Purkinje cell (primary cell): ENCODE measurements at places on chromosomes 12 and 14. TPM values are rescaled to one million over a fixed set of nuclear protein-coding genes. Genes with fewer than 3 reads are reported as not detected.

LTB4R2 gene
- 0.86 TPM in 1 of 2 replicates, not detected in the other for polyA plus RNA-seq

GRIN2B gene
- 0.01 and 7.5 TPM in 2 replicates for polyA plus RNA-seq

BCL11B gene
- 0.26 TPM in 1 of 2 replicates, not detected in the other for polyA plus RNA-seq

TMEM179 gene
- 8.6 and 19.7 TPM in 2 replicates for polyA plus RNA-seq

ANKRD33 gene
- polyA plus RNA-seq: not detected in 2 replicates

C3AR1 gene
- not detected in 2 replicates for polyA plus RNA-seq

KRT83 gene
- not detected in 2 replicates for polyA plus RNA-seq

DPF3 gene
- 5.0 and 7.3 TPM in 2 replicates for polyA plus RNA-seq

HOMEZ gene
- 1.2 and 5.5 TPM in 2 replicates for polyA plus RNA-seq

MMP19 gene
- not detected in 2 replicates for polyA plus RNA-seq

CLBA1 gene
- polyA plus RNA-seq: 1.5 and 5.5 TPM in 2 replicates

SCNN1A gene
- polyA plus RNA-seq: not detected in 2 replicates

RND1 gene
- 1.6 and 3.0 TPM in 2 replicates for polyA plus RNA-seq

TEAD4 gene
- polyA plus RNA-seq: 0.57 and 1.3 TPM in 2 replicates

CDH24 gene
- polyA plus RNA-seq: 0.20 TPM in 1 of 2 replicates, not detected in the other
